Type B pancreatic cell (in vitro differentiated cells): ENCODE measurements at places on chromosomes 7 and 10. TPM values are rescaled to one million over a fixed set of nuclear protein-coding genes. Genes with fewer than 3 reads are reported as not detected.

DNA sequence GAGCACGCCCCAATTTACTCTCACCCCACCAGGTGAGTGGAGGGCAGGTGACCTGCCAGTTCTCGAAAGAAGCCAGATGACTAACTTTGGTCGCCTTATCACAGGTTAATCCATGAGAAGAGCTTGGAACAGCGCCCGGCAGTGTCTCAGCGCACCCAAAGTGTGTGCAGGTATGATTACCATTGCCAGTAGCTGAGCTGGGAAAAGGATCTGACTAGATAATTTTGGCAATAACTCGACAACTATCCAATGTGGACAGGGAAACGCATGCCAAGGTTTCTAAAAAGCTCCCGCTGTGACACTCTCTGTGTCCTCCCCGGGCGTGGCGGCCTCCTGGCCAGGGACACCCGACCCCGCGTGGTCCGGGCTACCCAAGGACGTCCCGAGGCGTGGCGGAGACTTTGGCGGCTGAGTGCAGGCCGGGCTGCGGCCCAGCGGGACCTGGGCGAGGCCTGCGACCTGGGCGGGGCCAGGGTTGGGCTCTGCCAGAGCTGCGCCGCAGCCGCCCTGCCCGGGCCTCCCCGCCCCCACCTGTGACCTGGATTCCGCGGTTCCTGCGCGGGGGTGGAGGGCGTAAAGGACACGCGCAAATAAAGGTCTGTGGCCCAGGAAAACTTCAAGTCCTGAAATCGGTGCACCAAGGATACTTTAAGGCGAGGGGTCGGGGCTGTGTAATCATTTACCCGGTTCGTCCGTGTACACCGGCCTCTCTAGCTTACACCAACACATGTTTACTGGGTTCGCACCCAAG, 13.7 kb upstream of the WAPL start:
- peaks cover 19% of the 10 kb centered on the region for H3K27me3 ChIP-seq
- no peaks in the 10 kb centered on the region for H3K4me1 ChIP-seq
- no peaks in the 10 kb centered on the region for H3K36me3 ChIP-seq

GRCh38 chr7:123393623-123394022, 140.8 kb downstream of the IQUB start:
- DNase-seq = no peak
- H3K4me1 ChIP-seq = peaks cover 11% of the 10 kb centered on the region
- H3K36me3 ChIP-seq = no peaks in the 10 kb centered on the region
- no peak overlapping the region for H3K27ac ChIP-seq

DNA sequence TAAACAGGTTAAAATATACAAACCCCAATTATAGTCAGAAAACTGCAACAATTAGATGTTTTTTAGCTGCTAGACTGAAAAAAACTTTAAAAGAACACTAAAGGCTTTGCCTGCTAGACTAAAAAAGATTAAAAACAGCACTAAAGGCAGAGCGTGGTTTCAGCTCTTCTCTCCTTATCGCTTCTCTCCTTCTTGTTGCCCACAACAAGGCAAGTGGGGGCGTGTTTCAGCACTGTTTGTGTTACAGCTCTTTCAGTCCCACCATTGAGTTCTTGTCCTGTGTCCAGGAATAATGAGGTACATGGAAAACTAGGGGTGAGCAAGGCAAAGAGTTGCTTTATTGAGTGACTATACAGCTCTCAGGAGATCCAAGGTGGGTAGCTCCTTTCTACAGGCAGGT, 112.3 kb downstream of the HPSE2 start:
- no peak overlapping the region for H3K27ac ChIP-seq
- no peaks in the 10 kb centered on the region for H3K27me3 ChIP-seq
- no peaks in the 10 kb centered on the region for H3K4me1 ChIP-seq
- DNase-seq = no peak
- no peak overlapping the region for H3K4me3 ChIP-seq

DNA sequence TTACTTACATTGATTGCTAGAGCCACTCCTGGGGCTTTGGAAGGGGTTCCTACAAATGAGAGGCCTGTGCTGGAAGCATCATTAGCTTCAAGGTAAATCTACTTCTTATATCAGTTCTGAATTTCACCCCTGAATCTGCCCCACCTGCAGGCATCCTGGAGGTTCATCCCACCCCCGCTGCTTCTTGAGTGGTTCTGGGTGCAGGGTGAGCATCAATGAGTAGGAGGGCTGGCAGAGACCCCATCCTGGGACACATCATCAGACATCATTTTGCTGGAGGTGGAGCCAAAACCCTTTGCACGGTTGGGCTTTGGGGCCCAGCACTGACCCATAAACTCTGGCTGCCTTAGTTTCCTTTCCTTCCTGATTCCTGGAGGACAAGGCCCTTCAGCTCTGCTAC, 143.7 kb downstream of the PTPN20 start:
- H3K4me1 ChIP-seq = peaks cover 14% of the 10 kb centered on the region
- no peak overlapping the region for H3K4me3 ChIP-seq
- no peak for DNase-seq
- H3K36me3 ChIP-seq = no peaks in the 10 kb centered on the region
- H3K27ac ChIP-seq = no peak overlapping the region

- no peak overlapping the region for H3K4me3 ChIP-seq
- no peaks in the 10 kb centered on the region for H3K27me3 ChIP-seq
- H3K36me3 ChIP-seq = no peaks in the 10 kb centered on the region
These were observed 20.9 kb upstream of the PPA1 start for GRCh38 chr10:70253878-70254765.

The ZNF853 gene
- 5.0 and 9.2 TPM in 2 replicates for total RNA-seq

DNA sequence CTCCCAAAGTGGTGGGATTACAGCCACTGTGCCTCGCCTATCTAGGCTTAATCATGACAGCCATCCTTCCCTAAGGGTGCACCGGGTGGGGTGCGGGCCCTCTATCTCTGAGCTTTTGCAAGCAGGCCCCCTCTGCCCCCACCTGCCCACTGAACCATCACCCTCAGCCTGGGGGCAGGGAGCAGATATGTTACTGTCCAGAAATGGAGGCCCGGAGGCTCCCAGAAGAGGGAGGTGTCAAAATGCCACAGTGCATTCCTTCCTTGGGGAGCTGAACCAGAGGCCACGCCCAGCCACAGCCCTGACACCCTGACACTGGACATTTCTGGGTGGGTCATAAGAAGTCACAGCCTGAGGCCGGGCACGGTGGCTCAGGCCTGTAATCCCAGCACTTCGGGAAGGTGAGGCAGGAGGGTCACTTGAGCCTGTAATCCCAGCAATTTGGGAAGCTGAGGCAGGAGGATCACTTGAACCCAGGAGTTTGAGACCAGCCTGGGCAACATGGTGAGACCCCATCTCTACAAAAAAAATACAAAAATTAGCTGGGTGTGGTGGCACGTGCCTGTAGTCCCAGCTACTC, 129.8 kb upstream of the TNRC18 start:
- H3K27me3 ChIP-seq = no peaks in the 10 kb centered on the region
- no peaks in the 10 kb centered on the region for H3K36me3 ChIP-seq
- H3K4me3 ChIP-seq = no peak overlapping the region
- DNase-seq = no peak

The DLX5 gene
- 21.0 and 37.9 TPM in 2 replicates for total RNA-seq

DNA sequence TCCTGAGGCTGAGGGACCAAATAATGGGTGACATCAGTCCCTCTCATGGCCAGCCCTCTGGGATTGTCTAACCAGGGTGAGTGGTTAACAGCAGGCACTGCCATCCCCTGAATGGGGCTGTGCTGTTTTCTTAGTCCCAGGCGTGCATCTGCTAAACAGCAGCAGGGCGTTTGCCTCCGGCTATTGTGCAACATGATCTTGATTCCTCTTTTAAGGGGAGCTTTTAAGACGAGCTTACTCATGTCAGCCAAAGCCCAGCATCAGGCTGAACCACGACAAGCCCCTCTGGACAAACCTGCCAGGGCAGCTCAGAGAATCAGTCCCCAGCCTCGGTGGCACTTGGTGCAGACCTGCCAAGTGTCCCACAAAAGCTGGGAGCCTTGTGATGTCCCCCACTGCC, 16.2 kb upstream of the IGFBP3 start:
- H3K4me1 ChIP-seq = no peaks in the 10 kb centered on the region
- no peaks in the 10 kb centered on the region for H3K27me3 ChIP-seq
- H3K27ac ChIP-seq = no peak overlapping the region
- no peaks in the 10 kb centered on the region for H3K36me3 ChIP-seq

The FANK1 gene
- 9.5 and 11.8 TPM in 2 replicates for total RNA-seq

The CRHR2 gene
- 0.21 and 0.27 TPM in 2 replicates for total RNA-seq

DNA sequence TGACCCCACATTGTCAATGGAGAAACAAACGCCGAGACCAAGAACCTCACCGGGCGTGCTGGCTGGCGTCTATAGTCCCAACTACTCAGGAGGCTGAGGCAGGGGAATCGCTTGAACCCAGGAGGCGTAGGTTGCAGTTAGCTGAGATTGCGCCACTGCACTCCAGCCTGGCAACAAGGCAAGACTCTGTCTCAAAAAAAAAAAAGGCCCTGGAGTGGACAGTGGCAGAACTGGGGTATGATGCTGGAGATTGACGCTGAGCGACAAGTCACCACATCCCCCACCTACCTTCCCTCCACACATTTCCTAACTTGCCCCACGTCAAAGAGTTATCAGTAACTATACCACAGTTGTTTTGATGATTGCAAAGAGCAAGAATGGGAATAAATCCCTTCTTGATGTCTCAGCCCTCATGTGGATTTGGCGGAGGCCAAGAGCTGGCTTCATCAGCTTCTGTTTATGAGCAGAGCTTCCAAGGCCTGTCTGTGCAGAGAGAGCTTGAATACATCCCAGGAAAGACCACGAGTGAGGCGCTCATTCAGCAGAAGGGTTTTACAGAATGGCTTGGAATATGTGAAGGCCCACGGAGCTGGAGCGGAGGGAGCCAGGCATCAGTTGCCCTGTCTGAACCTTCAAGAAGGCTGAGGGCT, 28.0 kb upstream of the TNS3 start:
- H3K4me3 ChIP-seq = no peak overlapping the region
- no peaks in the 10 kb centered on the region for H3K27me3 ChIP-seq
- H3K36me3 ChIP-seq = peaks cover 2% of the 10 kb centered on the region
- peaks cover 19% of the 10 kb centered on the region for H3K4me1 ChIP-seq

The KDM7A gene
- total RNA-seq = 7.5 and 9.3 TPM in 2 replicates

DNA sequence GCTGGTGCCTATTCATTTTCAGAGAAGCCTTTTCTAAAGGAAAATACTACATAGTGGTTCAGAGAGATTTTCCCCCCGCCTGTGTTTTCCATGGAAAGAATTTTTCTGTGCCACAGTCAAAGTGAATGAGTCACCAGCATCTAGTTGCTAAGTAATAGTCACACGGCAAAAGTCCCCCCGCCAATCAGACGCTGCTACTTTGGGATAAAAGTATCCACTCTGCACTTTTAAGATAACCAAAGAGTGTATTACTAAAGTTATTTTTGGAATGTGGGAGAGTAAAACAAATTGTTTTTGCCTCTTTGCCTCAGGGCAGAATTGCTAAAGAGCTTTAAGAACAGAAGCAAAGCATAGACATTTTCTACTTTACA, 23.5 kb downstream of the ABLIM1 start:
- H3K4me3 ChIP-seq = peak overlapping the region; percentile 71

- H3K27me3 ChIP-seq = peaks cover 4% of the 10 kb centered on the region
These were observed 158.0 kb upstream of the RHEB start for GRCh38 chr7:151677581-151678226.

The ELFN1 gene
- total RNA-seq = 5.7 and 5.8 TPM in 2 replicates

The SGMS1 gene
- 15.1 and 26.9 TPM in 2 replicates for total RNA-seq

GRCh38 chr10:131477457-131478121, 166.1 kb upstream of the TCERG1L start:
- H3K36me3 ChIP-seq = no peaks in the 10 kb centered on the region
- peak overlapping the region; percentile 5 for H3K4me3 ChIP-seq
- peaks cover 17% of the 10 kb centered on the region for H3K27me3 ChIP-seq
- no peak overlapping the region for H3K27ac ChIP-seq
- no peak for DNase-seq

The VSTM2A gene
- total RNA-seq = 21.6 and 30.7 TPM in 2 replicates

DNA sequence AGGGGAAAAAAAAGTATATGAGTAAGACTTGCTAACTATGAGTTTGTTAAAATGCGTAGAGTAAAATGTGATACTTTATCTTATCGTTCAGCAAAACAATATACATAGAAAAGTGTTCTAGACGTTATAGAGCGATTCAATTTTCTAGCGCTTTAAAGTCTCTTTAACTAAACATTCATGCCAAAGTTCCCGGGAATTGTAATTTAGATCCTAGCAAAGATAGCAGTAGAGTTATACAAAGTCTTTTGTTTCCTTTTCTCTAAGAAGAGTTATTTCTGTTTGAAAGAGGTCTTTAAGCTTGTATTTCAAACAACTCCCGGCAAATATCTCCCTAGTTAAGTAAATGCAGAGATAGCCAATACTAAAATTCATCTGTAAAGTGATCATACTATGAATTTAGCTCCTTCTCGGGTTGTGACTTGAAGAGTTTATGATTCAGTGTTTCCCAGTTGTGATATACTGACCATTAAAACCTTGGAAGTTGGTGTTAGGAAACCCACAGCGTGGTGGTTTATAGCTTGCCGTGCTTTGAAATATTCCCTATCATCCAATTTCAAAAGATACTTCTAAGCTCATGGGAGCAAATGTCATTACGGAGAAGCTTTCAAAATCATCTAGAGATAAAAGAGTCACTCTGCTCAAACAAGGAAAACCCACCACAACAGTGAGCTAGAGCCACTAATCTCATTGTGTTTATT, 171.7 kb downstream of the CSTF2T start:
- DNase-seq = no peak
- peak overlapping the region; percentile 10 for H3K4me3 ChIP-seq
- H3K27ac ChIP-seq = no peak overlapping the region

GRCh38 chr7:6350433-6351058, 78.1 kb upstream of the CYTH3 start:
- no peaks in the 10 kb centered on the region for H3K27me3 ChIP-seq
- no peaks in the 10 kb centered on the region for H3K36me3 ChIP-seq
- no peaks in the 10 kb centered on the region for H3K4me1 ChIP-seq
- DNase-seq = no peak
- peak overlapping the region; percentile 52 for H3K27ac ChIP-seq

- DNase-seq = no peak
- H3K4me3 ChIP-seq = no peak overlapping the region
- peaks cover 28% of the 10 kb centered on the region for H3K4me1 ChIP-seq
- peaks cover 42% of the 10 kb centered on the region for H3K27me3 ChIP-seq
These were observed 257.0 kb downstream of the PHTF2 start for GRCh38 chr7:78055599-78055998.

DNA sequence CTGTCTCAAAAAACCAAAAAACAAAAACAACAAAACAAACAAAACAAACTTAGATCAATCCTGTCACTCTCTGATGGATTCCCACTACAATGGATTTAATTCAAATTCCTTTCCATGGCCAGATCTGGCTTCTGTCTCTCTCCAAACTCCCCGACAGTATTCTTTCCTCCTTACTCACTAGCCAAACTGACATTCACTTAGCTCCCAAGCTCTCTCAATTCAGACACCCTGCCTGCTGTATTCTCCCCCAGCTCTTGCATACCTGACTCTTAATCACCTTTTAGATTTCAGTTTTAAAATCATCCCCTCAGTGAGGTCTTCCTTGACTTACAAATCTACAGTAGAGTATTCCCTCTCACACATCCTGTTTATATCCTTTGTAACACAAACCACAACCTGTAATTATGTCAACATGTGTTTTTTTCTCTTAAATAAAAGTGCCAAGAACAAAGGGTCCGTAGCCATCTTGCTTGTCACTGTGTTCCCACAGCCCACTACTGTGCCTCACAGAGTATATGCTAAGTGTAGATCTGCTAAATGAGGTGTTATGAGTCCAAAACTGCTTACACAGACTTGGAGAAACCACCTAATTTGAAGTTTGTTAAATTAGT, 14.4 kb downstream of the HERPUD2 start:
- DNase-seq = no peak
- H3K36me3 ChIP-seq = peaks cover 29% of the 10 kb centered on the region
- no peaks in the 10 kb centered on the region for H3K27me3 ChIP-seq
- no peak overlapping the region for H3K27ac ChIP-seq
- H3K4me1 ChIP-seq = no peaks in the 10 kb centered on the region

The GIMAP8 gene
- not detected in 2 replicates for total RNA-seq
